ENCODE measurements at places on chromosomes 4 and X. TPM values are rescaled to one million over a fixed set of nuclear protein-coding genes. Genes with fewer than 3 reads are reported as not detected.

GRCh38 chr4:23750125-23750524 lies 139.7 kb downstream of the PPARGC1A start:
- DNase-seq, result no peak

The AREG gene
- 0.32 TPM for total RNA-seq

The DMD gene
- total RNA-seq, result 8.4 TPM

The EVC gene
- total RNA-seq, result 12.5 TPM

The MAP3K15 gene
- total RNA-seq, result 4.4 TPM

The CFP gene
- 3.4 TPM for total RNA-seq

DNA sequence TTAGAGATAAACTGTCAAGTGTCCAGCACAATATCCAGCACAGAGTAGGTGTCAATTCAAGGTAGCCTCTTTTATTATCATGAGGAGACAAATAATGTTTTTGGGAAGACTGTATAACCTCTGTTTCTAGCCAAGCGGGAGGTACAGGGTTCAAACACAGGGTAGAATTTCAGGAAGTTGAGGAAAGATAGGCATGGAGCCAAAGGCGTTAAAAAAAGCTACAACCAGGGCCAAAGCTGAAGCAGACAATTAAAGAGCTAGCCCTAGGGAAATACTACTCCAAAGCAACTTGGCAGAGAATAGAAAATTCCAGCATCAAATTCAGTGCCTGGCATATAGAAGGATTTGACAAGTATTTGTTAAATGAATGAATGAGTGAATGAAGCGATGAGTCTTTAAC lies 40.0 kb upstream of the CASK start:
- DNase-seq, result no peak

The F8A2 gene
- total RNA-seq, result not detected

DNA sequence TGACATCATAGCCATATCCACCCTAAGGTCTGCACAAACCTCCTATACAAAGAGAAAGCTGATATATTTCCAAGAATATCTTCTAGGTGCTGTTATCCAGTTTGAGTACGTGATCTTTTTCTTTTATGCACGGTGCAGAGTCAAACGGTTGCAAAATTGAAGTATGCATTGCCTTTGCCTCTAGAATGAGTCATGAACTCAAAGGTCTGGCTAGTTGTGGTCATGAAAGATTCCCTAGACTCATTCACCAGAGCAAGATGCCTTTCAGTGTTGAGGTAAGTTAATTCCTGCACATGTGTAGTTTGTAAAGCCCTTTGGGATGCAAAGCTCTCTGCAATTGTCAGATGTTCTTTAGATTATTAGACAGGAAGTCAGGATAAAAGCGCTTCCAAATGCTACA lies 704.4 kb downstream of the PCDH19 start:
- no peak for DNase-seq

DNA sequence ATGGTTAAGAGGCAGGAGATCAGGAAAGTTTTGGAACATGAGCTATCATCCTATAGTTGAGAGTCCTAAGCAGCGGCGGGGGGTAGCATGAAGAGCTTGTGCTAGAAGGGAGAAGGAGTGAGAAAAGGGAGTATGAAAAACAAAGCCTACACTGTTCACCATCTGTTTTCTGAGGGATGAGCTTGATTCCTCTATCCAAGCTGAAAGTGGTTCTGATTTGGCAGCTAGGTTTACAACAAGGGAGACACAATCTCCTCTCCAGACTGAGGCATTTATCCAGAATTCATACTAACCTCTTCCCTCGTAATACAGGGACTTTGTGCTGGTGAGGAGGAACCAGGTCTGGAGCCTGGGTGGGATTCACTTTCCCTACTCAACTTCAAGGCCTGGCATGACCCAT lies 23.5 kb downstream of the TSC22D3 start:
- no peak for DNase-seq

All from WTC11 (cell line).